Adrenal gland (tissue), 19 donors: ENCODE measurements at places on chromosomes 13 and 19. TPM values are rescaled to one million over a fixed set of nuclear protein-coding genes. Genes with fewer than 3 reads are reported as not detected.

DNA sequence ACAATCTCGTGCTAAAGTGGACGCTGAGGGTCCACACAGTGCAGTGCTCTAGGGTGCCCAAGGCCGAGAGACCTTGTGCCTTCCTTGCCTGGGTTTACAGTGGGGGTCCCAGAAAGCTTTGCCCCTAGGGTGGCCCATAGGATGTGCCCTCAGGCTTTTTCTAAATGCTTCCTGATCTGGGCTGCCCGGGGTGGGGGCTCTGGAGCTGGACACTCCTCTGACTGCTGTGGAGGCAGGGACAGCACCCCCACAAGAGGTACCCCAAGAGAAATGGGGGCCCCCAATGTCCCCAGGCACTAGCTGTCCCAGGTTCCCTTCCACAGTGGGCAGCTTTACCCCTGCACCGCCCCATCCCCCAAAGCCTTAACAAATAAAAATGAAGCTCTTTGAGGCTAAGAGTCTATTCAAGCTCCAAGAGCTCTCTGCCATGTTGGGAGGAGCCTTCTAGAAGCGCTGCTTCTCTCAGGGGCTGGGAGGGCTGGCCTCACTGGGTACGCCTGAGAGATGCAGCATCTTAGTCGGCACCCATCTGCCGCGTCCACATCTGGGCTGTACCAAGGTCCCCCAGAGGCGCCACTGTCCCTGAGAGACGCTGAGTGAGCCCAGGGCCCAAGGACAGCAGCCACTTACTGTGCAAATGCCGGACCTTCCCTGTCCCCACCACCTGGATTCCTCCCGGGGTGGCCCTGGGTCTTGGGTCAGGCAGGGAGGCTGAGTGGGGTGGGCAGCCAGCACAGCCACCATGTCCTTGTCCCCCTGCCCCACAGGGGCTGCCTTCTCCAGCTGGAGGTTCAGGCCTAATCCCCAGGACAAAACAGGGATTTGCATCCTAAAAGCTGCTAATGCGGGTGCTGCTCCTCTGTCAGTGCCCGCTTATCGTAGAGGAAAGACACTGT, 27.4 kb downstream of the CEBPA start:
- DNase-seq = no peak

Gene FFAR3
- polyA plus RNA-seq = 0.16 TPM

Gene ZNF416
- 2.3 TPM for polyA plus RNA-seq

DNA sequence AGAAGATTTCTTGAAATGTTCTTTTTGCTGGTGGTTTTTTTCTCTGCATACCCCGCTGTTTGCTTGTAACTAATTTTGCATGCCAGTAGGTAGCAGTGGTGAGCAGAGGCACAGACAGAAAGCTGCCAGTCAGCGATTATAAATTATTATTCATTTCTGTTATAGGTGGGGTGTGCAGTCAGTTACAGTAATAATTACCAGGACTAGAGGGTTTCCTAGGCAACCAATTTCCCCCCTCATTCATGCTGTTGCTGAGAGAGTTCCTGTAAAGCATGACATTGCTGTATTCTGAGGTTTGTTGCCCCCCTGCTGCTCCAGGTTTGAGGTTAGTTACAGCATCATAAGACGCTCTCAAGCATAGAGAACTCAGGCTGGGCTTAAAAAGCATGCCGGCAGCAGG, 104.5 kb downstream of the URI1 start:
- no peak for DNase-seq

GRCh38 chr19:34145741-34146202, 26.5 kb upstream of the LSM14A start:
- peak; percentile 72 for DNase-seq
